ENCODE measurements at places on chromosomes 5 and 9.

DNA sequence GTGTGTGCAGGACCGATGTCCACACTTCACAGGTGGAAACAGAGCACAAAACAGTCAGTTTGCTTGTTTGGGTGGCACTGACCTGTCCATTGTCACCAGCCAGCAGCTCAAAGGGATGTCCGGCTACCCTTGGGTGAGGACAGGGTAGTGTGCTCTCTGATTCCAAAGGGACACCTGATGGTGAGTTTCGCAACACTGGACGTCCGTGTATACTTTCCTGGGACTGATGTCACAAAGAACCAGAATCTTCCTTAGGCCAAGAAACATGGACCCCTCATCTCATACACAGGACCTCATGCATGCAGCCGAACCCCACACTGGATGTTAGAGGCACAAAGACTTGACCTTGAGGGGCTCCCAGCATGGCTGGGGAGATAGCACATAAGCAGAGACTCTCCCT lies 22.2 kb upstream of the CPLX2 start:
- DNase-seq = no peak

DNA sequence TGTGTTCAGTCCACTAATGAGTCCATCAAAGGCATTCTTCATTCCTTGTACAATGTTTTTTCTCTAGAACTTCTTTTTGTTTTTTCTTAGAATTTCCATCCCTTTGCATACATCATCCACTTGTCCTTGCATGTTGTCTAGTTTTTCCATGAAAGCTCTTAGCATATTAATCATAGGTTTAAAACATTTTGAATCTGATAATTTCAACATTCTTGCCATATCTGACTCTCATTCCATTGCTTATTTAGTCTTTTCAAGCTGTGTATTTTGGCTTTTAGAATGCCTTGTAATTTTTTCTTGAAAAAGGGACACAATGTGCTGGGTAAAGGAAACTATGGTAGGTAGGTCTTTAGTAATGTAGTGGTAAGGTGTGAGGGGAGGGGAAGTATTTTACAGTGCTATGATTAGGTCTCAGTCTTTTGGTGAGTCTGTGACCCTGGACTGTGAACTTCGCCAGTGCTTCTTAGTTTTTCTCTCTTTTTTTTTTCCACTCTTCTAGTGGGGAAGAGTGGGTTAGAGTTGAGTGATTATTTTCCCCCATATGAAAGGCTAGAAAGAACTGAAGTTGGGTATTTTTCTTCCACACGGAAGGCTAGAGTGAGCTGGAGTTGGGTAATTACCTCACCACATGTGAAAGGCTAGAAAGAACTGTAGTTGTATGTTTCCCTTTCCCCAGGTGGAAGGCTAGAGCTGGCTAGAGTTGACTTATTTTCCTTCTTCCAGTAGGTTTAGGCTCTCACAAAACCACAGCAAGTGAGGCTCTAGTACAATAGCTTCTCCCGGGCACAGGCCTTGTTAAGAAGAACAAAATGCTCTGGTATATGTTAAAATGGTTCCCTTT lies 172.1 kb downstream of the SNX18 start:
- no peak for DNase-seq

- no peak for DNase-seq
Observed at GRCh38 chr5:80990527-80990926, 30.4 kb downstream of the RASGRF2 start.

DNA sequence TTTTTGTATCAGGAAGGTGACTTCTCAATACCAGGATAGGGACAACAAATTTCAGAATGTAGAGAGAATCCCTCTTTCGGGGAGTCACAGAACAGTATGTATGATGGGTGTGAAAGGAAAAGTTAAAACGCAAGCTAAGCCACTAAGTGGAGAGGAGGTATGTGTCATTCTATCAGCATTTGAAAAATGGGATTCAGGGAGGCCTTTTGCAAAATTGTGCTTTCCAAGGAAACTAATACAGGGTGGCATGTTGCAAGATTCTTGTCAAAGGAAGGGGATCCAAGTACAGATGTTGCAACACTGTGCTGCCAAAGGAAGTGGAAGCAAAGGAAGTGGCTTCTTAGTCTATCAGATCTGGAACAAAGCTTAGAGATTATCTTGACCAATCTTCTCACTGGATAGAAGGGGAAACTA lies 12.6 kb upstream of the TNIP1 start:
- no peak for DNase-seq

GRCh38 chr5:138508958-138509357 lies 34.1 kb downstream of the ETF1 start:
- no peak for DNase-seq

- DNase-seq = no peak
Observed at GRCh38 chr5:98902733-98903132, 26.1 kb downstream of the CHD1 start.

GRCh38 chr9:104082168-104082567 lies 11.9 kb upstream of the SMC2 start:
- DNase-seq = no peak

- no peak for DNase-seq
Observed at GRCh38 chr9:108939975-108940374, 5.8 kb downstream of the ABITRAM start.

All from NCI-H748 treated with DMSO at 0.1 percent for 48 hours (cell line).